ENCODE measurements at places on chromosomes 3 and 15.

GRCh38 chr15:86691091-86691663 is 611.5 kb downstream of the AGBL1 start:
- no peak for DNase-seq

- no peak for DNase-seq
Measured at GRCh38 chr15:63319065-63319464, 41.7 kb downstream of the APH1B start.

DNA sequence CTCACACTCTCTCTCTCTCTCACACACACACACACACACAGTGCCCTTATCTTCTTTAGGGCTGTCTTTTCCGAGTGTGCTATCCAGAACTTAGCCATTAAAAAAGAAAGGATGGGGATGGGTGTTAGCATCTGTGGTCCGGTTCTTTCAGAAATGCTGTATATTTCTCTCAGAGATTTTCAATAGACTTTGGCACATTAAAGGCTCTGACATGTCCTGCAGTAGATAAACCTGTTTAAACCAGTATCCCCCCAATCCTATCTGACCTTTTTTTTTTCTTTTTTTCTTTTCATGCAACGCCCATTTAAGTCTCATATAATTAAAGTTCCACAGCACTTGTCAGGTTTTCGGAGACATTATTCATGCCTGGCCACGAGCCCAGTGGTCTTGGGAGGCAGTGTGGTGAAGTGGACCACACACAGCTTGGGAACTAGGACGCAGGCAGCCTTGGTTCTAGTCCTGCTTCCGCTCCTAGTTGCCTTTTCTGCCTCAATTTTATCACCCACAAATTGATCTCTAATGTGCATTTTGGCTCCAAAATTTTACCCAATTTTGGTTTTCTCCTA is 13.3 kb downstream of the CAV3 start:
- DNase-seq: no peak

DNA sequence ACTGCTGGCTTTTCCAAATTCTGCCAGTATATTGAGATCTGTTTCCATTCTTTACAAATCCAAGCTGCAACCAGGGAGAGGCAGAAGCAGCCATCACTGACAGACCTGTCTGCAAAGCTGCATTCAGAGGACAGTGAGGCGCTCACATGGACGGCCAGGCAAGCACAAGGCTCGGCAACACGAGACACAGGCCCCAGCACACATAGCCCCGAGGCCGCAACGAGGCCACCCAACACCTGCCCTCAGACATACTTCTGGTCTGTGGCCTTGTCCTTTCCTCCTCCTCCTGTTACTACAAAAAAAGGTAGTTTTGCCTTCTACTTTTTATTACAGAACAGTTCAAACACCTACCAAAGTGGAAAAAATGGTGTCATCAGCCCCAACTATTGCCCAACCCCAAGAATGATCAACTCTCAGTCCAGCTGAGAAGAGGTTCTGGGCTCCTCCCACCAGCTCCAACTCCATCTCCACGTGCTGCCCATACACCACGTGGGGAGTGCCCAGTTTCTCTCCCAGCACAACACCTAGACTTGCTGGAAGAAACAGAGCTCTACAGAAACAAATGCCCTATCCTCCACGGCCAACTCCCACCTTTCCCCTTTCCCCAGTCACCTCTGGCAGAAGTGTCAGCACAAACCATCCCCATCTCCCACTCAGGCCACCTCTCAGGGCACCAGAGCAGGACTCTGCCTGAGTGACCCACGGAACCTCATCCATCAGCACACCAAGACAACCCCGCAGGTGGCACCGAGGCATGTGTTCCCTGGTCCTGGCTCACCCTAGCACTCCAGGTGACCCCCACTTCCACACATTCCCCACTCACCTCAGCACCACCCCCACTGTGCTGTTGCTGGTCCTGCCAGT is 7.4 kb downstream of the ZXDC start:
- no peak for DNase-seq

- no peak for DNase-seq
Measured at GRCh38 chr15:48628832-48629231, 16.7 kb downstream of the FBN1 start.

- no peak for DNase-seq
Measured at GRCh38 chr15:43799209-43799944, 643 bp downstream of the SERINC4 start.

GRCh38 chr15:69750253-69750652 is 297.6 kb downstream of the RPLP1 start:
- DNase-seq: no peak

DNA sequence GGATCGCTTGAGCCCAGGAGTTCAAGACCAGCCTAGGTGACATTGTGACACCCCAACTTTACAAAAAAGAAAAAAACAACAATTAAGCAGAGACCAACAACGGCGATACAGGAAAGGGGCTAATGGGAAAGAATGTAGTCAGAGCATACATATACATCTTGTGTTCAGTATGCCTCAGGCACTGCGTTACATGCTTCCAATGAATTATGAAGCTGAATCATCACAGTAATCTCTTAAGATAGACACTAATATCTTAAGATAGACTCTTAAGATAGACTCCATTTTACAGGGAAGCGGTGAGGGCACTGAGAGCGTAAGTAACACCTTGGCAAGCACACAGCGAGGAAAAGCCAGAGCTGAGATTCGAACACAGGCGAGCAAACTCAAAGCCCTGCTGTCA is 6.1 kb upstream of the LDHAL6B start:
- DNase-seq: no peak

DNA sequence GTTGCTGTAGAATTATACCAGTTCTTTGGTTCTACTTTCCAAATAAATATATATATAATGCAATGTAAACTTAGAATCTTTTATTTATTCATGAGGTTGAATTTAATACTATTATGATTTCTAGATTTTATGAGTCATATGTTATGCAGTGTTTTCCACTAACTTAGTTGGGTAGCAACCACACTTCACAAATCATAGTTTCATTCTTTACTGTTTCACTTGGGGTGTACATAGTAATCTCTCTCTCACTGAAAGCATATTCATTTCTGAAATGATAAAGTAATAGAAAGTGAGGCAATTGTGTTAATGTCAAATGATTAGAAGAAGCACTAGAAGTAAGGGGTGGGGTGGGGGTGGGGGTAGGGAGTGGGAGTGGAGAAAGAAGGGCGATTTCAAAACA is 52.6 kb downstream of the IQCH start:
- no peak for DNase-seq

GRCh38 chr3:196849180-196849741 is 18.5 kb upstream of the SENP5 start:
- no peak for DNase-seq

- DNase-seq: no peak
Measured at GRCh38 chr15:66038387-66039116, 169.3 kb downstream of the RAB11A start.
